Pons (tissue), 1 donor: ENCODE measurements at places on chromosomes 5 and 9.

- DNase-seq, result no peak
Measured at GRCh38 chr5:132183723-132184122, 43.9 kb downstream of the P4HA2 start.

DNA sequence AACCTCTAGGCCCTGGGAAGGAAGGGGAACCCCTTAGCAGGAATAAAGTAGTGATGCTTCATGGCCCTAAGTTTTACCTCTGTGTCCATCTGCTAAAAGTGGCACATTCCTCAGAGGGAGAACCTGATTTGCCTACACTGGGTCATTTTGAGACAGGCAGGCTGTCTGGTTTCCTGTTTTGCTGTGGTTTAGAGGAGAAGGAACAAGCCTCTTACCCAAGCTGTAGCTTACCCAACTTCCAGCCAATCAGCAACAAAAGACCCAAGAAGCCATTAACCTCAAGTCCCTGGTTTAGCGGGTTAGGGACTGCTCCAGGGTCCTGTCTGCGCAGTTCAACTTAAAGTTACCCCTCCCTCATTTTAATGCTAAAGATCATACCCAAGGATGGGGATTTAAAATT lies 411.0 kb downstream of the MAT2B start:
- DNase-seq, result peak; percentile 79

DNA sequence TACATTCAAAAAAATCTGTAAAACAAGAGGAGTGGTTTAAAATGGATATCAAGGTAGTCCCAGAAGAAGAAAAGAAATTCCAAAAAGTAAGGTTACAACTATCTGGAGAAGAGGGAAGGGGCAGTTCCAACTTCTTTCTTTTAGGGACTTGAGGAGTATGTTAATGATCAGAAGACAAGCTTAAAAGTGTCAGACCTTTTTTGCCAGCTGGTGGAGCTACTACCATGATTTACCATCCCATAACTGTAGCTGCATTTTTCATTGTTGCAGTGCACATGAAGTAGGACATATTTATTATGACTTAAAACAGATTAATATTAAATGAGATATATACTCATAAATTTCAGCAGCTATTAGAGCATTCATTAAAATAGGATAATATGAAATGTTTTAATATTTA lies 158.5 kb upstream of the RGS7BP start:
- no peak for DNase-seq

DNA sequence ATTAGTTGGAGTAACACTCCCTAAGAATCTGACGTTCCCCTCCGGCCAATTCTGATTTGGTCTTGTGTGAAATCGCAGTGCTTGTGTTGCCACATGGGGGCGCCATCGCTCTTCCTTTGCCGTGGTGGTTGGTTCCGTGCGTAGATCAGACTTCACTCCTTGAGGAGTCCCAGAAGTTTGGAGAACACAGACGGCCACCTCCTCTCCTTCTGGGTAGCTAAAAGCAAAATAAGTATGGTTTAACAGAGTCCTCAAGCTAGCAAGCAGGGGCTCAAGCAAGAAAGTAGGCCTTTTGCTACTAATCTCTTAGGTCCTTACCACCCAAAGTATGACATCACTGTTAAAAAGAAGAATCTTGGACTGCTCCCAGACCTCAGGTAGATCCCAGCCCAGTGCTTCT lies 59.5 kb downstream of the HSPA4 start:
- peak; percentile 80 for DNase-seq

DNA sequence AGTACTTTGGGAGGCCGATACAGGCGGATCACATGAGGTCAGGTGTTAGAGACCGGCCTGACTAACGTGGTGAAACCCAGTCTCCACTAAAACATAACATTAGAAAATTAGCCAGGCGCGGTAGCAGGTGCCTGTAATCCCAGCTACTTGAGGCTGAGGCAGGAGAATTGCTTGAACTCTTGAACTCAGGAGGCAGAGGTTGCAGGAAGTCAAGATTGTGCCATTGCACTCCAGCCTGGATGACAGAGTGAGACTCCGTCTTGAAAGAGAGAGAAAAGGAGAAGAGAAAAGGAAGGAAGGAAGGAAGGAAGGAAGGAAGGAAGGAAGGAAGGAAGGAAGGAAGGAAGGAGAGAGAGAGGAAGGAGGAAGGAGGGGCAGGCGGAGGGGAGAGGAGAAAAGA lies 45.1 kb downstream of the MYO10 start:
- no peak for DNase-seq

DNA sequence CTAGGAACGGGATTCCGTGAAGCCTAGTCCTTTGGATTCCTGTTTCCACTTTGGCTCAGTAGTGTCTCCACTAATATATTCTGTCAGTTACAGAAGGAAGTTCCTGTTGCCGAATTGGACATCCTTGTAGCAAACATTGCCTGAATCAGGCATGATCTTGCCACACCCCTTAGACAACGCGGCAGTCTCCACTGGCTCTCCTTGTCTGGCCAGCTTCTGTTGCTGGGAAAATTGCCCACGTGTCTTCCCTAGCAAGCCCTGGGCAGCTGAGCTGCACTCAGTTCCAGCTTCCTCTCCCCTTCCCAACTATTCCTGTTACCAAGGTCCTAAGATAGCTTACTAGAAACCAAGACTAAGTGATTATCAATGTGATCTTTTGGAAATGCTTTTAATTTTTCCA lies 316.6 kb upstream of the RIOK2 start:
- peak; percentile 31 for DNase-seq

GRCh38 chr9:6128030-6128429 lies 87.6 kb upstream of the IL33 start:
- no peak for DNase-seq

GRCh38 chr5:167897371-167897770 lies 394.1 kb upstream of the WWC1 start:
- no peak for DNase-seq

DNA sequence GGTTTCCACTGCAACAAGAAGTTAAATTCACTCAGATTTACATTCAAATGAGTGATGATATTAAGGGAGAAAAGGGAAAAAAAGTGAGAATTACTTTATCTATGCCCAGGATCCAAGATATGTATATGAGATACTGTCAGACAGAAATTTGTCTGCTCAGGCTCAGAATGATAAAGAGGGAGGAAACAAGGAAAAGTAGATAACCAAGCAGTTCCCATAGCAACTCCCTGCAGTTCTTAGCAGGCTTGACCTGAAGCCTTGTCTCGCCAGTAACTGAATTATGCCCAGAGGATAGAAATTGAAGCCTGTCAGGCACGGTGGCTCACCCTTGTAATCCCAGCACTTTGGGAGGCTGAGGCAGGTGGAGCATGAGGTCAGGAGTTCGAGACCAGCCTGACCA lies 304.4 kb downstream of the TLE1 start:
- no peak for DNase-seq

DNA sequence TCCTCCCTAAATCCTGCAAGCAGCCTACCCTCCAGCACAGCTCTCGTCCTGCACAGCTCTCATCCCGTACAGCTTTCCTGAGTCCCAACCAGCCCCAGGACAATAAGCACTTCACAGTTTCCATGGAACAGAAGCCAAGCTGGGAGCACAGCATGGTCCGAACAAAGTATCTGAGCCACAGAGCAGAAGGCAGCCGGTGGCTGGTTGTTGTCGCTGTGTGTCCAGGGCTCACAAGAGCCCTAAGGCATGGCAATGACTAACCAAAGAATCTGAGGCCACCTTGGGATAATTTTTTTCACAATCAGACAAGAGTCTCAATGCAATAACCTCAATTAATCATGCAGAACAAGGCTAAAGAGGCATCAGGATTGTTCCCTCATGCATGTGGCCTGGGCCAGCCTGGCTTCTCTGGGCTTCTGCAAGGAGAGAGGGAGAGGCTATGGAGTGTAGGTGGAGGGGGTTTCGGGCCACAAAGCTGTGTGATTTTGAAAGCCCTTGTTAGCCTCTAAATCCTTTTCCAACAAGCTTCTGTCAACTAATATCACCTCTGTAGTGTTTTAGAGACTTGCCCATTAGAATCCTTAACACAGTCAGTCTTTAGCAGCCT lies 323.4 kb downstream of the PIK3R1 start:
- DNase-seq, result no peak

DNA sequence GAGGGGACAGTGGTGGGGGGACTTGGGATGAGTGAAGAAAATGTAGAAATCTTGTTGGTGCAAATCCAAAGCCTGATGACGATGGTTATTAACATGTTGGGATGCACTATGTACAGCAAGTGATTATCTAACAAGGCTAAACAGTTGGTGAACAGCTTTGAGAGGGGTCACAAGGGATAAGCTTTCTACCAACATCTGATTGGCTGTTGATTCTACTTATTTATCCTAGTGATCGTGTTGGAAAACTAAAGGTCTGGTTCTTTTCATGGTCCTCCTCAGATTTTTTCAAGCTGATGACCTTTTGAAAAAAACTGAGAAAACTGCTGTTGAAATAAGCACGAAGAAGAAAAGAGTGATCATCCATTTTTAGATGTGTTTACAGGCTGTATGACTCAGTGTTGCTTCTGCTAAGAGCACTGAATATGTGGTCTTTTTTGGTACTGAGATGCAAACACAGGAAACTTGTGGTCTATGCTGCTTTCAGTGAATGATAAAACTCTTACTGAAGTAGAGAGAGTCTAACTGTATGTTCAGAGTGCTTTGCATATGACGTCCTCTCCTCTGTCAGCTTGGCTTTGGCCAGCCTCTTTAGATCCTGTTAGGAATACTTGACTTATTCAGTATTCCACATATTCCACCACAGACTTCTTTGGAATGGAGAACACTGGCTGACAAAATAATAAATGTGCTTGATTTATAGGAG lies 174.8 kb downstream of the SLF1 start:
- no peak for DNase-seq

- no peak for DNase-seq
Measured at GRCh38 chr5:128684961-128685360, 146.9 kb upstream of the FBN2 start.

- no peak for DNase-seq
Measured at GRCh38 chr5:131406975-131407638, 143.3 kb downstream of the CDC42SE2 start.

- DNase-seq, result peak; percentile 84
Measured at GRCh38 chr9:33159777-33160127, 7.4 kb downstream of the B4GALT1 start.

DNA sequence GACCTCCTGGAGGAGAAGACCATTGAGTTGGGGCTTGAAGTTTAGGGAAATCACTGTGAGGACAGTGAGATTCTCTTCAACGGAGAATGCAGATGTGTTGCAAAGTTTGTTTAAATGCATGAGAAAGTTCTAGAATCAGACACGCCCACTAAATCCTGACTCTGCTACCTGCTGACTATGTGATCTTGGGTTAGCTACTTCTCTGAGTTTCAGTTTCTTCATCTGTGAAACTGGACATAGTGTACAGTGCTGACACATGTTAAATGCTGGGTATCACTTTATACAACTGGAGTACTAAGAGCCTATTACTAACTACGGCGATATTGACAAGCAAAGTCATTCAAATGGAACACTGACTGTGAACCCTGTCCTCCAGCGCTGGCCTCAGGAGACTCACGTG lies 255.5 kb downstream of the HSPA4 start:
- DNase-seq, result no peak

DNA sequence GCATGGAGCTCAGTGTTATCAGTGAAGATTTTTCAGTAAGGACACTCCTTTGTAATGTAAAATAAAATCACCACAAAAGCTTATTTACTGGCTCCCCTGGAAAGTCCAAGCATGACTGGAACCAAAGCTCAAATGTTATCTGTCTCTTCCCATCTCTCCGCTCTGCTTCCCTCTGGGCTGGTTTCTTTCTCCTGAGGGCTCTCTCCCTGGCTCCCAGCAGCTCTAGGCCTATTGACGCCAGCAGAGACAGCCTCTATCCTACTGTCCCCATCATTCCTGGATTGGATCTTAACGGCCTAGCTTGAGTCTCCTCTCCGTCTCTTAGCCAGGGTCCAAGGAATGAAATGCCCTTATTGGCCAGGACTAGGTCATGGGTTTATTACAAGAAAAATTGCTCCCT lies 86.1 kb downstream of the TMEM167A start:
- no peak for DNase-seq

DNA sequence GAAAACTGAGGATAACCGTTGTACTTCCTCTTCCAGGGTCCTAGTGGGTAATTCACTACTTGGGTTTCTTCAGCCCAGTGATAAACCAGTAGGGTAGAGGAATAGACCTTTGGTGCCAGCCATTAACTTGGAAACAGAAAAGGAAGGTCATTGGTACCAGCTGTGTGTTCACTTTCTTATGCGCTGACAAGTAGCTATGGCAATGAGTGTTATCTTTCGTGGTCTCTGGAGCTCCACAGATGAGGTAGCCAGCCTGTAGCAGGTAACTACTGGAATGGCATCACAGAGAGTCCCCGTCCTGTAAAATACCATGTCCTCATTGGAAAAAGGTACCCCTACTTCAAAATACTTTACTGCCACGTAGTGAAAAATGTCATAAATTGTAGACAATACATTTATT lies 2.3 kb downstream of the UHRF2 start:
- no peak for DNase-seq

GRCh38 chr5:121251954-121252353 lies 599.7 kb upstream of the FTMT start:
- no peak for DNase-seq

GRCh38 chr5:144219869-144220268 lies 49.2 kb downstream of the KCTD16 start:
- DNase-seq, result no peak

- peak; percentile 87 for DNase-seq
Measured at GRCh38 chr9:98860871-98861293, 53.4 kb downstream of the GALNT12 start.

DNA sequence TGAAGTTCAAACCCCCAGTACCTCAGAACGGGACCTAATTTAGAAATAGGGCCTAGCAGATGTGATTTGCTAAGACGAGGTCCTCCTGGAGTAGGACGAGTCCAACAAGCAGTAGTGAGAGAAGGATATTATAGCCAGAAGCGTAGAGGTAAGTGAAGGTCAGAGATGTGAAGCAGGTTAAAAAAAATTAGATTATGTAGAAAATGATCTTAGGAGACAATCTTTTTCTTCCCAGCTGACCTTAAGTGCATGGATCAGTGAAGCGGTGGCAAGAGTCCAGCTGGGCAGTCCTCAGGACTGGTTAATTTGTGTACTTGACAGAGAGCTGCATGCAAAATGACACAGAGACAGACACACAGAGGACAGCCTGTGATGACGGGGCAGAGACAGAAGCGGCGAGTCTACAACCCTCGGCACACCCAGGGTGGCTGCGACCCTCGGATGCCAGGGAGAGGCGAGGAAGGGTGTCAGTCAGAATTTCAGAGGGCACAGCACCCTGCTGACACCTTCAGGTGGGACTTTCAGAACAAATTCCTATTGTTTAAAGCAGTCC lies 131.4 kb upstream of the IRX4 start:
- DNase-seq, result no peak

DNA sequence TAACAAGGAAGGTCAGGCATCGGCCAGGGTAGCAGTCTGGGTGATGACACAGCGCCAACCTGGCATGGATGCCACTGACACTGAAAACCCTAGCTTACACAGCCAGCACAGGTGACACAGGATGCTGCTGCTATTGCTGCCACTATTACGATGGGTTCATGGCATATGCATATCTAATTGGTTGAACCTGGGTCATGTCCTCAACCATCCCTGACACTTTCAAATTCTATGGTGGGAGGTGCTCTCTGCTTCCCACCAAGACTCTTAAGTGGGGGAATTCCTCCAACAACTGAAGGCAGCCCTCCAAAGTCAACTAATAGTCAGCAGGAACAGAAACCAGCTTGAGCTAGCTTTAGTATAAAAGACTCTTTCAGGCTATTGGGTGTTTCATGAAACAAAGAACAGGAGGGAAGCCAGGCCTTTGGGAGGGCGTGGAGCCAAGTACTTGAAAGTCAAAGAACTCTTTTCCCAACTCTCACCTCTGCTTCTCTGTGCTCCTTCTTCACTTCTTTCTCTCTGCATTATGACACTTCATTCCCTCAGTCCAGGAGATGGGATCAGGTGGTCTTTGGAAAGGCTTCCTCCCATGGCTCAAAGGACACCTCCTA lies 21.3 kb downstream of the PTTG1 start:
- DNase-seq, result peak; percentile 39

- no peak for DNase-seq
Measured at GRCh38 chr5:159912033-159912800, 4.1 kb upstream of the ADRA1B start.
